ENCODE measurements at places on chromosomes 3 and 15.

GRCh38 chr15:36844534-36844998, 255.8 kb downstream of the MEIS2 start:
- no peak for DNase-seq

- DNase-seq, result no peak
Observed at GRCh38 chr15:52109559-52110451, 2.8 kb downstream of the BCL2L10 start.

DNA sequence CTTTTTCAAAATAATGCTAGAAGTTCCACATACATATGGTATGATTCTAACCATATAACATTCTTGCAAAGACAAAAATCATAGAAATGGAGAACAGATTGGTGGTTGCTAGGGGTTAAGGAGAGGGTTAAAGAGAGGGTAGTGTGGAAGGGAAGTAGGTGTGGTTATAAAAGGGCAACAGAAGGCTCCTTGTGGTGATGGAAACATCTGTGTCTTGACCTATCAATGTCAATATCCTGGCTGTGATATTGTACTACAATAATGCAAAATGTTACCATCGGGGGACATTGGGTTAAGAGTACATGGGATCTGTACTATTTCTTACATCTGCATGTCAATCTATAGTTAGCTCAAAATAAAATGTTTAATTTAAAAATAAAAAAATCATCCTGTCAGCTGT, 67.8 kb upstream of the FSIP1 start:
- DNase-seq, result no peak

GRCh38 chr15:67829647-67830504, 4.6 kb downstream of the SKOR1 start:
- DNase-seq, result no peak

- DNase-seq, result no peak
Observed at GRCh38 chr3:166283840-166284239, 446.6 kb upstream of the BCHE start.

- DNase-seq, result peak; percentile 2
Observed at GRCh38 chr3:190193210-190193609, 72.5 kb upstream of the P3H2 start.

DNA sequence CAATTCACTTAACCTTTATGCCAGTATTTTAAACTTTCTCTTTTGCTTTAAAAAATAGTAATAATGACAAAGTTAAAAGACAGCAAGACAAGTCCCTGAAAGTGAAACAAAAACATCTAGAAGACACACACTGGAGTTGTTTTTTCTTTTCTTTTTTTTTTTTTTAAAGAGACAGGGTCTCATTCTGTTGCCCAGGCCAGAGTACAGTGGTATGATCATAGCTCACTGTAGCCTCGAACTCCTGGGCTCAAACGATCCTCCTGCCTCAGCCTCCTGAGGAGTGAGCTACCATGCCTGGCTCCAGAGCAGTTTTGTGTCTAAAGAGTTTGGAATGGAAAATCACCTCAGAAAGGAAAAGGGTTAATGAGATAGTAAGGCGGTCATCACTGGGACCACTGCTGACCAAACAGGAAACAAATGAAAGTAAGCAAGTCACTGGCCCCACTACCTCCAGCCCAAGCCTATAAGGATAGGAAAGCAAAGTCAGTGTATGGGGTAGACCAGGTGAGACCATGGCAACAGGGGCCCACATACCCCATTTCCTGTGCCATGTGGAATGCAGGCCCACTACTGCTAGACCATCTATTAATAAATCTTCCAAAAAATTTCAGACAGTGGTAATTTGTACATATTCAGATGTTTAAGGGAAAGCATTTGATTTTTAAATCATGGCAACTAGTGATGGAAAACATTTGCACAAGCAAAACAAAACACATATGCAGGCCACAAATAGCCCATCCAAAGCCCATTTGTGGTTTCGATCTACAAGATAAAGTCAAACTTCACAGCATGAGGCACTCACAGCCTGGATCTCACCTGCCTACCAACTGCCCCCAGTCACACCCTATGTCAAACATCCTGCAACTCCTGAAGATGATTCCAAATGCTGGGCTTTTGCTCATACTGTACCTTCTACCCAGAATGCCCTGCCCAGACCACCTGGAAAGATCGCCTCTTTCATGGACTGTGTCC, 62.6 kb downstream of the OSBPL10 start:
- no peak for DNase-seq

GRCh38 chr15:89475661-89476060, 20.7 kb downstream of the RHCG start:
- no peak for DNase-seq

Data from stimulated activated naive CD4-positive, alpha-beta T cell treated with Interleukin-2 at 50 U/mL for 16 hours (primary cell).